Activated T-cell treated with anti-CD3 and anti-CD28 coated beads for 1 hour (primary cell): ENCODE measurements at places on chromosomes 3 and 15.

DNA sequence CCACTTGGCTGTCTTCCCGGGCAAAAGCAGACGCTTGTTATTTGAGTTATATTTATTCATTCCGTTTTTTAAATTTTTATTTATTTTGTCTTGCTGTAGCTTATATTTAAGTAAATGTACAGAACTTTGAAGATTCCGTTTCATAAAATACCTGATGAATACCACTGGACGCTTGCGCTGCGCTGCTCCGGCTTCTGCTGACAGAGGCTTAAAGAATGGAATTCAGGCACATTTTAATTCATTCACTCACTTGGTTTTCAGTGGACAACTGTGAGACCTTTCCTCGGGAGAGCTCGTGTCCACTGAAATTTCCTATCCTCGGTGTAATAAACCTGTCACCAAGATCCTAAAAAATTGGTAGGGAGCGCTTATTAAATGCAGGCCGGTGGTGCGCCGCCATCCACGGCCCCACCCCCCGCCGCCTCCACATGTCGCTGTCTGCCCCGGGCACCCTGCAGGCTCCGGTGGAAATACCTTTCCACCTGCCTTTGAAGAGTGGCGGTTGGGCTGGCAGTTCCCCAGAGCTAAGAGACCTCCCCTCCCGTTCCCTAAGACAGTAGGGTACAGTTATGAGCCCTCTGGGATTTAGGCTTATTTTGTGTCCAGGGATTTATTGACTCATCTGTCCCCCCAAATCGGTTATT, 62.5 kb upstream of the UBE2E1 start:
- no peak for DNase-seq

GRCh38 chr15:56533731-56534403, 68.9 kb upstream of the MNS1 start:
- no peak for DNase-seq

GRCh38 chr15:85616549-85617110, 178.1 kb downstream of the KLHL25 start:
- no peak for DNase-seq

- no peak for DNase-seq
These were observed 148.3 kb downstream of the RBMS3 start for GRCh38 chr3:29429055-29429679.

DNA sequence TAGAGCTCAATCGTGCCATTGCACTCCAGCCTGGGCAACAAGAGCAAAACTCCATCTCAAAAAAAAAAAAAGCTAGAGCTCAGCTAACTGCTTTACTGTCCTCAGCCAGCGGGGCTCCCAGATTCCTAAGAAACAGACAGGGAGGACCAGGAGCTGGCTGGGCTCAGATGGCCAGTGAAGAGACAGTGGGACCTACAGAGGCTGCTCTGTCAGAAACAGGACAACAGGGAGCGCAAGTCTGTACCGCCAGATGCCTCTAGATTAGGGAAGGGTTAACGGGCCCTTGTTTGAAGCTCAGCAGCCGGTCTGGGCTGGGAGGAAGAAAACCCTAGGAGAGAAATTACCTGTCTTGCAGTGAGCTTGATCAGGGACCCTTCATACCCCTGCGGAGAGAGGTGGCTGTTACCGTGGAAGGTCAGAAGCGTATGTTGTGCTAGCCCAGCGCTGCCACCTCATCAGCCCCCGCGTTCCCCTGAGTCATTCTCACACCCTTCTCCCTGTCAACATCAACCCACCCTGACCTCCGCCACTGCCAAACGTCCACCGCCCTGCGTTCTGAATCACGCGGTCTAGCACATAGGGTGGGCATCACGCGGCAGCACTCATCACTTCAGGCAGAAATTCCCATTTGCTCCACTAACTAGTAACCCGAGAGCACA, 25.3 kb downstream of the RBPMS2 start:
- no peak for DNase-seq

GRCh38 chr3:185488465-185488864, 10.4 kb downstream of the TMEM41A start:
- no peak for DNase-seq

GRCh38 chr3:24167429-24167828, 222.3 kb downstream of the NR1D2 start:
- no peak for DNase-seq

DNA sequence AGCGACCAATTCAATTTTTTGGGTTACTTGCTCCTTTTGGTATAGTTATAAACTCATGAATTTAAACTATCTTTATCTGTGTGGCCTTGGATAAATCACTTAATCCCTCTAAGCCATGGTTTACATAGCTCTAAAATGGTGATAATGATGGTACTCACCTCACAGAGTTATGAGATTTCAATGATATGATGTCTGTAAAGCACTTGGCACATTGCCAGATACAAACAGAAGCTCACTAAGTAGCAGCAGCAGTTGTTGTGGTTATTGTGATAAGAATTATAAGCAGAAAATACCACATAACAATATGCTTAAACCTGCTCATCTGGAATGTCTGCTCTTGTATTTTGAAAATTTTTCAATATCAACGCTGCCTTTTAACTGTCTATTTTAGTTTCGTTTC, 185.1 kb upstream of the SNTN start:
- no peak for DNase-seq

DNA sequence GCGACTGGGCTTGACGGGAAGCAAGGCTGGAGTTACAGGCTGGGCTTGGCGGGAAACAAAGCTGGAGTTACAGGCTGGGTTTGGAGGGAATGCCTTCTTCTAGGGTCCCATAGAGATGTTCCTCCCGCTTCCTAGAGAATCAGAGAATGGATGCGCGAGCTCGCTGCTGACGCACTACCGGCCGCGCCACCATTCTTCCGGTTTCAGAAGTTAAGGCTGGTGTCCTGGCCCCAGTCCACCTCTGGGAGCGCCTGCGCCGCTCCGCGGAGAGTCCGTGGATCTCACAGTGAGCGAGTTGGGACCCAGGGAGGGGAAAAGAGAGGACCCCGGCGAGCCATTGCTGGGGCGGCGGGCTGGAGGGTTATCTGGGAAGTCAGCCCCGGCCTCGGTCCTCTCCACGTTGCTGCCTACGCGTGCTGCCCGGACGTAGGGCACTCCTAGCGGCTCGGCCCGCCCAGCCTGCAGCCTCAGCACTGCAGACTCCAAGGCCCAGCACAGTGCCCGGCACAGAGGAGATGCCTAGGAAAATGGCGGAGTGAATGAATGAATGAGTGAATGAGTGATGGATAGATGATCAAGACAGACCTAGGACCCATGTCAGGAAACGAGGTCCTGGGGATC, at the start of gene ZNF502:
Gene ZNF502, plus strand, starts transcription at position 206 of the 621 bp plus-strand sequence. CDS start 7,602 bp downstream, outside the sequence.
- DNase-seq: peak; percentile 47

DNA sequence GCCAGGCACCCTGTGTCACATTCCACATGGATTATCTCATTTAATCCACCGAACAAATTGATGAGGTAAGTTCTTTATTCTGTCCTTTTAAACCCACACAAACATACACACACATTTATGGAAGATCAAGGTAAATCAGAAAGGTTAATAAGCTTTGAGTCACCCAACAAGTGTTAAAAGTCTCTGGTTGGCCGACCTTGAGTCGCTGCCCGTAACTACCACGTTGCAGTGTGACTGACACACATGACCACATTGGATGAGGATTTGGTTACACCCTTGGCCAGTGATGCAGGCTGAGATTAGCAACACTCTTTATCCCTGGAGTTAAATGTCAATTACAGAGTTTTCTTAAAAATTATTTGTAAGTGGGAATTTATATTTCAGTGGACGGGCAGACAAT, 19.2 kb downstream of the FOXP1 start:
- no peak for DNase-seq

DNA sequence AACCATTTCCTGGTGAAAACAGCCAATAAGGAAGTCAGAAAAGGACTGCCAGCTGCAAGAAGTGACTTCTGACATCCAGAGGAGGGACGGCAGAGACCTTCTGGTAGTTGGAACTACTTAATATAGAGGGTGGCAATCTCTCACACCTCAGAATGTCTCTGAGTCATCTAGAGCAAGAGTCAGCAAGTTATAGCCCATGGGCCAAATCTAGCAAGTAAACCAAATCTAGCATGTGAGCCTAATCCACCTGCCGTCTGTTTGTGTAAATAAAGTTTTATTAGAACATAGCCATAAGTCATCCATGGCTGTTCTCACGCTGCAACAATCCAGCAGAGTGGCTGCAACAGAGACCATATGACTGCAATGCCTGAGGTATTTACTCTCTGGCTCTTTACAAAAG, 160.5 kb upstream of the NR2E3 start:
- no peak for DNase-seq

DNA sequence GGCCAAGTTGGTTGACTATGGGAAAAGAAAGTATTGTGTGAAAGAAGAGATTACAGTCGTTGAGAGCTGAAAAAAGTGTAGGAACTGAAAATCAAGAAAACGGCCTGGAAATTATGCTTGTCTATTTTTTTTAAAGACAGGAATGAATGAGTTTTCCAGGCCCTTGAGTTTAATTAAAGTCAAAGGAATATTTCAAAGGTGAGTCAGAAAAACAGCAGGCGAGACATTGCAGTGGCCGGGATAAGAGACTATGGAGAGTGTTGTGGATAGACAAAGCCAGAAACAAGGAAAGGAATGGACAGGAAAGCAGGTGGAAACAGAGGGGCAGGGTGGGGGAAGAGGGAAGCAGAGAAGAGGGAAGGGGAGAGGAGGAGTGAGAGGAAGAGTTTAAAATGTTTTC, 275.1 kb upstream of the LRTM1 start:
- no peak for DNase-seq

- DNase-seq: no peak
These were observed 81.9 kb downstream of the SUMF1 start for GRCh38 chr3:4385201-4385600.

DNA sequence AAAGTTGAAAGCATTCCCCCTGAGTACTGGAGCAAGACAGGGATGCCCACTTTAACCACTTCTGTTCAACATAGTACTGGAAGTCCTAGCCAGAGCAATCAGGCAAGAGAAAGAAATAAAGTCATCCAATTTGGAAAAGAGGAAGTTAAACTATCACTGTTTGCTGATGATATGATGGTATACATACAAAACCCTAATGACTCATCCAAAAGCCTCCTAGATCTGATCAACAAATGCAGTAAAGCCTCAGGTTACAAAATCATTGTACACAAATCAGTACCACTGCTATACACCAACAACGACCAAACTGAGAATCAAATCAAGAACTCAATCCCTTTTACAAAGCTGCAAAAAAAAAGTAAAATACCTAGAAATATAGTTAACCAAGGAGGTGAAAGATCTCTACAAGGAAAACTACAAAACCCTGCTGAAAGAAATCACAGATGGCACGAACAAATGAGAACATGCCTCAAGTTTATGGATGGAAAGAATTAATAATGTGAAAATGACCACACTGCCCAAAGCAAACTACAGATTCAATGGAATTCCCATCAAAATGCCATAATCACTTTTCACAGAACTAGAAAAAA, 40.3 kb downstream of the RPL39L start:
- no peak for DNase-seq

DNA sequence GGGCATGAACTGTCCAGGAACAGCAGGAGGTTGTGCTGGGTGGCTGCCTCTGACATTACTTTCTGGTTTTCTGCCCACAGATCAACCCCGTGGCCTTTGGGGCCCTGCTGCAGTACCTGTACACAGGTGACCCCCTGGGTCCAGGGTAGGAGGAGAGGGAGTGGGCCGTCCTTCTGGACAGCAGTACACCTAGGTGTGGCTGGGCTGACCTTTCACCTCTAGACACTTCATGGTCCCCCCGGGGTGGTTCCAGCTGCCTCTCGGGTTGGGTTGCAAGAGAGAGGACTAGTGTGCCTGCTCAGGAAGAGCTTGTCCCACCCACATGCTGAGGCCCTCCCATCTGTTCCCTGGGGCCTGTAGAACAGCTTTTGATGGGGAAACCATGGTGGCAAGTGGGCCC, 3.7 kb downstream of the ABTB1 start:
- DNase-seq: no peak

DNA sequence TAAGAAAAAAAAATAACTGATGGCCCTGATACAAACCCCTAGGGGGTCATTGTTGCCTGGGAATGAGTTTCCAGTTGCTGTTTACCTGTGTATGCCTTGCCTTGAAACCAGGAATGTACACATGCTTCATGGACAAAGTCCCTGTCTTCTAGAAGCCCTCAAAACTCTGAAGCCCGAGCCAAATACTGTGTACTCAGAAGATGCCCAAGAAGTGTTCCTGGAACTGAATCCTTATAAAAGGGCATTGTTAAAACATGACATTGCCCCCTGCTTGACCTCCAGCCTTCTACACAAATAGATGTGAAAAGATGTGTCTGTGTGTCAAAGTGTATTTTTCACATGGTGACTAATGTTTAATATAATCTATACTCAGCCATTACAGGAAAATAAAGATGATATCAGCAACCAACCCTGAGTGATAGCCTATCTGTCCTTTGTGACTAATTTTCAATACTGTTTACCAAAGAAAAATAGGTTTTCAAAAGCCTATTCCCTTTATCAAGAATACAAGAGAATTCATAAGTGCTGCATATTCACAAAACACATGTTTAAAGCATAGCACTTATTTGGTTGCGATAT, 325.9 kb downstream of the MECOM start:
- DNase-seq: no peak

GRCh38 chr3:53672981-53673380, 173.2 kb downstream of the CHDH start:
- no peak for DNase-seq

DNA sequence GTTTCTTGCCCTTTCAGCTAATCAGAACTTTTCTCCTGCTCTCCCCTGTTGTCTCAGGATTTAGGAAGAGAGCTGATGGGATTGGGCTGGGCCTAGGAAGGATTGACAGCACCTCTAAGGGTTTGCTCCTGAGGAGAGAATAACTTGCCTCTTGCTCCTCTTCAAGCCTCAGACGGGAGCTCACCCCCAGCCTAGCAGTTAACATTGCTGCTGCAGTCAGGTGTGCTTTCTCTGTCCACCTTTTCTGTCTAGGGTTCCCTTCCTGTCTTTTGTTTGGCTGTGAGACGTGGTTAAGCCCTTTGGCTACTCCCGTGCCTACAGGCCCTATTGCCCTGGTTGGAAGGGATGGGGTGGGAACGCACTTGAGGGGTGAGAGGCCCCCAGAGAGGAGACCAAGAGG, 20.1 kb downstream of the TMEM108 start:
- no peak for DNase-seq

- DNase-seq: no peak
These were observed 9.5 kb downstream of the COPS2 start for GRCh38 chr15:49145651-49146609.

- no peak for DNase-seq
These were observed 5.3 kb downstream of the IP6K2 start for GRCh38 chr3:48711727-48712126.

DNA sequence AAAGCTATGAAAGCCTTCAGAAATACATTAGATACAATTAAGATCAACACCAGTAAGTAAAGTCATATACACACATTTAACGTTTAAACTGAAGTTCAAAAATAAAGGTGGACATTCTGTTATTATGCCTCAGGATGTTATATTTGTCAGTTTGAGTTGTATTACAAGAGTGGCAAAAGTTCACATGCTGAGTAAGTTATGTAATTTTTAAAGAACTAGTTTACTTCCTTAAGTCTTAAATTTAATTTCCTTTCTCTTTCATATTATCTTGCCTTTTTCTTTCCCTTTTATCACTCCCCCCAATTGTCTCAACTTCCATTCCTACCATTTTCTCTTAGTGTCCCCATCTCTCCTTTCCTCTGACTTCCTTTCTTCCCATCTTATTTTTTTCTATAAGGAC, 4.9 kb upstream of the GPR87 start:
- DNase-seq: no peak
